Hematopoietic multipotent progenitor cell treated with erythropoietin and hydrocortisone succinate and interleukin-3 and kit ligand, for 6 days (in vitro differentiated cells): ENCODE measurements at places on chromosomes 5 and 9.

- no peak for DNase-seq
Measured at GRCh38 chr5:169869066-169869465, 111.2 kb downstream of the INSYN2B start.

- no peak for DNase-seq
Measured at GRCh38 chr5:127101533-127101932, 28.2 kb upstream of the C5orf63 start.

GRCh38 chr5:110612794-110613247 lies 113.7 kb downstream of the TMEM232 start:
- peak; percentile 92 for DNase-seq

DNA sequence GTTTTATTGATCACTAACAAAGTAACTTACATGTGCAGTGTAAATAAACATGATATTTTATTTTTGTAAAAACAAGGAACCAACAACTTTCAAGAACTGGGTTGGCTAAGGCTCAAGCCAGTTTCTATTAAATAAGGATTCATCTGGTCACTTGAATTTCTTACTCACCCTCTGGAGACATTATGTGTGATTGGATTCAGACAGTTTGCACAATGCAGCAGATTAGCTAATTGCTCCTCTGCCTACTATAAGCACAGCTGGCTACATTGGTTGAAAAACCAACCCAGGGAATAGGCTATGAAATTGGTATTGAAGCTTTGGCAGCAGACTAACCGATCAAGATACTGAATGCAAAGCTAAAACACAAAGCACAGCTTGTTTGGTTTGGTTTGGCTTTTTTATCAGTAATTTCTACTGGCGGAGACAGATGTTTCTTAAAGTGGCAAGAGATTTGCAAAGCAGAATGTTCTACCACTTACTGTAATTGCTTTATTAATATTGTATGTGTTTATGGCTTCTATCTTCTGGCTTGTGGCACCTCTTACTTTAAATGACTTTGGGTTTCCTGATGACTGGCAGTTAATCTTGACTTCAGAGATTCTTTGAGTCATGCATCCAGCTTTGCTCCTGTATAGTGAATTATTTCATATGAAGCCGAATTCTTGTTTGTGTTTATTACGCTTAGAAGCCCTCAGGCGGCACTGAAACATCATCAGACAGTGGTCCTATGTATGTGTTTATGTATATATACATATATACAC lies 231.5 kb downstream of the MPDZ start:
- no peak for DNase-seq

DNA sequence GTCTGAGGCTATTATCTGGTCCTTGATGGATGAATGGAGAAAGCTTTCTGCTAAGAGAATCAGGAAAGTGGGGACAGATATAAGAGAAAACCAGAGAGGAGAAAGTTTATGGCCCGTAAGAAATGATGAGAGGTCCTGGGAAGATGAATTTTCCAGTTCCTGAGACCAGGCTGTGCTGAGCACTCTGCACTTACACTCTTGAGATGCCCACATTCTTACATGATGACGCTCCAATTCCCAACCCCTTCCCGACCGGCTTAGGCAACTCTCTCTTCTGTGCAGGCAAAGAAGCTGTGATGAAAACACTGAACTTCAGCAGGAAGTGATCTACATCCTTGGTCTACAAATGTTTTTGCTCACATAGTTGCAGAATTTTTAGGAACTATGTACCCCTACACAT lies 417.0 kb downstream of the ARHGEF28 start:
- no peak for DNase-seq

DNA sequence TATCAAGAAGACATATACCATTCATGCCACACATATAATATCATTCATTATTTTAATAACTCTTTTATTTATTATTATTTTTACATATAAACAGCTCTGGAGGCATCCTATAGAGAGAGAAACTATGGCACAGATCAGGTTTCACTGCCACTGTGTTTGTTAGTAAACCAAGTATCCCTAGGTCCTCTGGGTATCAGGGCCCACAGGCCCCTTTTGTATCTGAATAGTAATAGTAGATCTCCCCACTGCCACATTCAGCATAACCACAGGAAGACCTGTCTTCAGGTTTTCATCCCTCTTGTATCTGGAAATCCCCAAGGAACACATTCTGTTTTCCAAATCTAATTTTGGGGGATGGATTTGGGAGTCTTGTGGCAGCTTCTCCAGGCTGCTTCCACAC lies 94.0 kb downstream of the SPATA31D1 start:
- DNase-seq = no peak

- no peak for DNase-seq
Measured at GRCh38 chr5:176612855-176613254, 2.9 kb upstream of the GPRIN1 start.

DNA sequence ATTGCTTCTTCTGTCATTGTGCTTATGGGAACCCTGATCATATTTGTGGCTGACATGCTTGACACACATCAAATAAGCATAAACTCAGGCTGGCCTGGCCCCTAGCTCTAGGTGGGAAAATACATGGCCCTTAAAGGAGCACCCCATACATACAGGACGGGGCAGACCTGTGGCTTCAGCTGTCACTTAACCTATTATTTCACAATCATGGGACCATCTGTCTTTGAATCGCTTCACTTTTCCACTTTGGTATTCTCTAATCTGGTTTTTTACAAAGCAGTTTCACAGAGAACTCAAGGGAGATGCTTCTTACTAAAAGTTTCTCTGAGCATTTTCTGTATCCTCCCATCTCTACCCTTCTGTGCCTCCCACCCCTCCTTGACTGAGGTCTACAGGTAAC lies 34.6 kb upstream of the LRRTM2 start:
- no peak for DNase-seq

- no peak for DNase-seq
Measured at GRCh38 chr5:77629509-77630113, 8.9 kb downstream of the OTP start.

DNA sequence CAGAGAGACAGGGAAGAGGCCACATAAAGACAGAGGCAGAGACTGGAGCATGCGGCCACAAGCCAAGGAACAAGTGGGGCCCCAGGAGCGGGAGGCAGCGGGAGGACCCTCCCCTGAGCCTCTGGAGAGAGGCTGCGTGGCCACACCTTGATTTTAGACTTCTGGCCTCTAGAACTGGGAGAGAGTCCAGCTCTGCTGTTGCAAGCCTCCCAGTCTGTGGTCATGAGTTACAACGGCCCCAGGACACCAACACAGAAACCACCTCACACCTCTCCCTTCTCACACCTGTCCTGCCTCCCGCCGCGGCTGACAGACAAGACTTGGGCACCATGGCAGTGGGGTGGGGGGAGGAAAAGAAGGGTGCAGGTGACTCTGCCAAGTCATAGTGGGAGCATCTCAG lies 2.2 kb downstream of the INPP5E start:
- DNase-seq = peak; percentile 17

DNA sequence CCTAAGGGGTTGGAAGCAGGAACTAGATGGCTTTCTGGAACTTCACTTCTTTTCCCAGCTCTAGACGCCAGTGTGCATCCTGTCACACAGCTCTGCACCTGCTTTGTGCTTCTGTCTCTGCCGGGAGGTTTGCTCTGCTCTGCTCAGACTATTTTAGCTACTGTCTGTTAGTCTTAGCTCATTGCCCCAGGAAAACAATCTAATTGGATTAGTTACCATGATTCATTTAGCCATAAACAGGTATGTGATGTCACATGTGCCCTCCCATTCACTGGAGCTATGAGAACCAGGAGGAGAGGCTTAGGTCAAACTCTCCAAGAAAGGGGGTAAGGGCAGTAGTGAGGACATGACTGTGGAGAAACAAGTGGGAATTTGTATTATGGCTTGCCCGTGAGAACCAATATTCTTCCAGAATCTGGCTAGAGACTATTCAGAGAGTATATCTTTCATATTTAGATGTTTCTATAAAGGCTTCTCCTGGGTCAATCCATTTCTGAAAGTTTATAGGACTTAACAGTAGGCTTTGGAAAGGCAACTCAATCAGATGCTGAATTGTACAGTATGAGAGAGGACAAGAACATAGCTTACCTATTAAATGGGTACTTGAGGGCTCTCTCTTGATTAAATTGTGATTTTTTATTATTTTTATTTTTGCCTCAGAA lies 22.4 kb upstream of the NREP start:
- no peak for DNase-seq

GRCh38 chr5:132850066-132850465 lies 16.2 kb downstream of the GDF9 start:
- DNase-seq = no peak

- no peak for DNase-seq
Measured at GRCh38 chr5:17679597-17680203, 45.4 kb downstream of the TAF11L14 start.

DNA sequence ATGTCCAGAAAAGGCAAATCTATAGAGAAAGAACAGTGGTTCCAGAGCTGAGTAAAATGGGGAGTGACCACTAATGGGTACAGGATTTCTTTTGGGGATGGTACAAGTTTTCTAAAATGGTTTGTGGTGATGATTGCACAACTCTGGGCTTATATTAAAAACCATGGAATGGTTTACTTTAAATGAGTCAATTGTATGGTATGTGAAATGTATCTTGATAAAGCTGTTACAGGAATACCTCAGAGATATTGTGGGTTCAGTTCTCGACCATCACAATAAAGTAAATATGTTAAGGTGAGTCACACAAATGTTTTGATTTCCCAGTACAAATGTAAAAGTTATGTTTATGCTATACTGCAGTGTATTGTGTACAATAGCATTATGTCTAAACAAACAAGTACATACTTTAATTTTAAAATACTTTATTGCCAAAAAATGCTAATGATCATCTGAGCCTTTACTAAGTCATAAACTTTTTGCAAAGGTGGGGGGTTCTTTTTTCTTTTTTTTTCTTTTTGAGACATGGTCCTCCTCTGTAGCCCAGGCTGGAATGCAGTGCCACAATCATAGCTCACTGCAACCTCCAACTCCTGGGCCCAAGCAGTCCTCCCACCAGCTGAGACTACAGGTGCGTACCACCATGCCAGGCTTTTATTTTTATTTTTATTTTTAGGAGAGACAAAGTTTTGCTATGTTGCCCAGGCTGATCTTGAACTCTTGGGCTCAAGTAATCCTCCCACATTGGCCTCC lies 65.9 kb downstream of the SHOC1 start:
- no peak for DNase-seq

DNA sequence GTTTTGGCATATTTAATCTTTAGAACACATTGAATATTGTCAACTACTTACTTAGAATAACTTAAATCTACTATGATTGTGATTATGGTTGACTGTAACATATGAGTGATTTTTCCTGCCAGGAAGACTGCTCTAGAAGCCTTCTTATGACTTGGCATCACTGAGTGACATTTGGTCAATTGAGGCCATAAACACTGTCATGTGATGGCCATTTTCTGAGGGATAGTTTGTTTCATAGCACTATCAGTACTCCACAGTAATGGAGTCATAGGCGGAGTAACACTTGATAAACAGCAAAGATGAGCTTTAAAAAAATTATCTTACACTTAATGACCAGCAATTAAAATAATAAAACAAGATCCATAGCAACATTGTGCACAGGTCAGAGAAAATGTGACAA lies 31.0 kb downstream of the C9orf40 start:
- peak; percentile 47 for DNase-seq

DNA sequence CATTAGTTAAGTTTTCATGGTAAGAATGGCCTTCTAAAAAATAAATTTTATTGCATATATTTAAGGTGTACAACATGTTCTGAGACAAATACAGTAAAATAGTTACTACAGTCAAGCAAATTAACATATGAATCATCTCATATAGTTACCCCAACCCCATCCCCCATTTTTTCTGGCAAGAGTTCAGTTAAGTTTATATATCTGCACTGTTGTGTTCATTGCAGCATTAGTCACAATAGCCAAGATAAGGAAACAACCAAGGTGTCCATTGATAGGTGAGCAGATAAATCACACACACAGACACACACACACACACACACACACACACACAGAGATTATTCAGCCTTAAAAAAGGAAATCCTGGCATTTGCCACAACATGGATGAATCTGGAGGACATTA lies 37.2 kb upstream of the OTULIN start:
- no peak for DNase-seq

DNA sequence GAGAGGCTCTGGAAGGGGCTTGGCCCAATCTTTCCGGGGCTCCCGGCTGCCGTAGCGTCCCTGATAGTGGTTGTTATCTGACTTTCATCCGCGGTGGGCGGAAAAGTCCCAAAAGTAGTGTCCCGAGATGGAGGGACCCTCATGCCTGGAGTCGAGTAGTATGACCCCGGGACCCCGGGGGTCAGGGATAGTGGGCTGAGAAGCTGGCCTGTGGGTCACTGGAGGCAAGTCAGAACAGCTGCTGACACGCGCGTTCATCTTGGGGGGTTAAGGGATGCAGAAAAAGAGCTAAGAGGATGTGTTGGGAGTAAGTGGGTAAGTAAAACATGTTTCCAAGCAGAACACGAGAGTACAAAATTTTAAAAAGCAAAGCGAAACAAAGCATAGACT lies 123.4 kb downstream of the TMEM161B start:
- DNase-seq = no peak

DNA sequence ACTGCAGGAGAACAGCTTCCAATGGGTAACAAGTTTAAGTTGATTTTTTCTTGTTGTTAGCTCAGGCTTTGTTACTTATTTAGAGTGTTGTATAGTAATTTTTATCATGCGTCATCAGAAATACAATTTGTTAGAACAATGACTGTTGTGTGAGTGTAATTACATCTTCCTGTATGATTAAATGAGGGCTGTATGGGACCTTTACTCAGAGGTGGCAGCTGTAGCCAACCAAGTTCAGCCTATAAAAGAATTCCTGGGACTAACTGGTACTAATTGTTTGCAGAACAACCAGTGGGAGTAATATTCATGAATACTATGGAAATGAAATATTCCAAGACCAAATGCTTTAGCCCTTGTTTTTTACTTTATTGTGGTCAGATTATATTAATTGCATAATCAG lies 30.8 kb upstream of the TJP2 start:
- DNase-seq = no peak

- peak; percentile 83 for DNase-seq
Measured at GRCh38 chr9:133023117-133023890, 7.5 kb upstream of the GTF3C5 start.

DNA sequence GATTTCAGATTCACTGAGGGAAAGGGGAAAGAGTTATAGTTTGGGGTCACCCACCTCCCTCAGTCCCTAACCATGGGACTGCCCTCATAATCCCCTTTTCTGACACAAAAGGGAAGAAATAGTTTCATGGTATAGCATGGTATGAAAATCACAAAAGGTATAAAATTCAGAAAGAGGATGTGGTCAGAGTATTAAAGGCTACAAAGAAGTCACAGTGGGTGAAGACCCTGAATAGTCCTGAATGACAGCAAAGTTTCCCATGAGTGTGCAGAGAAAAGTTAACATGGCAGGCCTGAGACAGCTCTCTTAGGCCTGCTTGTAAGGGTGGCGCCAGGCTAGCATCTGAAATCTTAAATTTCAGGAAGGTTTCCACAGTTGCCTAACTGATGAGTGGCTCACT lies 290.6 kb upstream of the ZNF608 start:
- DNase-seq = no peak

DNA sequence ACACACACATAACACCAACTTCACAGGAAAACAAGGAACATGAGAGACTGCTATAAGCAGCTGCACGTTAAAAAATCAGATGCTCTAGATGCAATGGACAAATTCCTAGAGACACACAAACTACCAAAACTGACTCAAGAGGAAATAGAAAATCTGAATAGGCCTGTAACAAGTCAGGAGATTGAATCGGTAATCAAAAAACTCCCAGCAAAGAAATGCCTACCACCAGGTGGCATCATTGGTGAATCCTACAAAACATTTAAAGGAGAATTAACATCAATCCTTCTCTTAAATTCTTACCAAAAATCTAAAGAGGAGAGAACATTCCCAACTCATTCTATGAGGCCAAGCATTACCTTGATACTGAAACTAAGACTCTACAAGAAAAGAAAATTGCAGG lies 54.9 kb downstream of the NDST1 start:
- DNase-seq = peak; percentile 75
